ENCODE measurements at places on chromosomes 2 and 18. TPM values are rescaled to one million over a fixed set of nuclear protein-coding genes. Genes with fewer than 3 reads are reported as not detected.

Gene ALKAL2
- not detected for total RNA-seq

Gene MEIS1
- 0.15 TPM for total RNA-seq

Gene C1QL2
- not detected for total RNA-seq

Gene CHRNG
- not detected for total RNA-seq

Gene NCKAP1
- total RNA-seq = 1.3 TPM

Gene PLGLB2
- total RNA-seq = not detected

Gene DLGAP1
- total RNA-seq = 4.1 TPM

Gene HOXD4
- not detected for total RNA-seq

Gene TFPI
- total RNA-seq = 0.41 TPM

Gene DYSF
- total RNA-seq = 0.05 TPM

Gene FAM237A
- total RNA-seq = not detected

Gene TMEM37
- total RNA-seq = 0.16 TPM

Gene SAG
- total RNA-seq = 0.69 TPM

Gene GREB1
- 0.69 TPM for total RNA-seq

Gene SERPINB13
- total RNA-seq = not detected

Gene PDE1A
- total RNA-seq = not detected

Gene SH3RF3
- 8.8 TPM for total RNA-seq

Gene SLC9A4
- 0.05 TPM for total RNA-seq

Gene NRP2
- total RNA-seq = 1.2 TPM

Gene SERPINB7
- total RNA-seq = not detected
